ENCODE measurements at places on chromosomes 2 and 18.

DNA sequence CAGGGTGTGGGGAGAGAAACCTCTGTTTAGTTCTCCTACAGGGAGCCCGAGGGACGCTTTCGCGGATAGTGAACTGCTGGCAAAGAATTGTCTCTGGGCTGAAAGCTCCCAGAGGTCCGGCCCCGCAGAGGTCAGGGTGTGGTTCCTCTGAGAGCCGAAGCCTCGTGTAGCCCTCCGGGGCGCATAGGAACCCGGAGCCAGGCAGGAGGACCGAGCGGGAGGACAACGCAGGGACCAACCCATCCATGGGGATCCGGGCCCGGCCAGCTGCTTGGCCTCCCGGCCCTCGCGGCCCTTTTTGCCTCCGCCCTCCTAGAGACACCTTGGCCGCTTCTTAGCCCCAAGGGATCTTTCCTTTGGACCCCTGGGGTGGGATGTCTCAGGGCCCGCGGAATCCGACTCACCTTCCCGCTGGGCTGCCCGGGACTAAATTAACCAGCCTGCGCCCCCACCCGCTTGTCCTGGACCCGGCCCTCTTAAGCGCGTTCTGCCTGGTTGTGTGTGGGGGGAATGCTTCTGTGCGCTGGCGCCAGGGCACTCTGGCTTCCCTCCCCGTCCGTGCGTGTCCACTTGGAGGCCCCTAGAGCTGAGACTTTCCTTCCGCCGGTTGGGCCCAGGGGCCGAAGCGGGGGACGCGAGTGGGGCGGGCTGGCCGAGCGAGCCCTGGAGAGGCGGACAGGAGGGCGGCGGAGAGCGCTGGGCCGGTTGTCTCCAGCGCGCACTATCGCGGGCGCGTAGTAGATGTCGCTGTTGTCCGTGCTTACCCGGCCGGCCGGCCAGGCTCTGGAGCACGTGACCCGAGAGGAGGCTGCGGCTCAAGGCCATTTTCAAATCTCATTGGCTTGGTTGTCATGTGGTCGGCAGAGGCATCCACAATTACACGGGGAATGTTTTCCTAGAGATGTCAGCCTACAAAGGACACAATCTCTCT lies at the start of gene HOXD10:
Gene HOXD10, plus strand, starts transcription at position 896 of the 931 bp plus-strand sequence. CDS start 56 bp downstream, outside the sequence.
- DNase-seq: no peak

- no peak for DNase-seq
These were observed 240.7 kb downstream of the NRXN1 start for GRCh38 chr2:50791271-50791670.

GRCh38 chr2:68726608-68727367 lies 7.8 kb upstream of the ARHGAP25 start:
- no peak for DNase-seq

GRCh38 chr2:144642131-144642530 lies 122.2 kb upstream of the ZEB2 start:
- no peak for DNase-seq

GRCh38 chr2:11422901-11423435 lies 43.0 kb downstream of the E2F6 start:
- DNase-seq: no peak

GRCh38 chr2:72989770-72990556 lies 72.6 kb downstream of the EMX1 start:
- peak; percentile 48 for DNase-seq

DNA sequence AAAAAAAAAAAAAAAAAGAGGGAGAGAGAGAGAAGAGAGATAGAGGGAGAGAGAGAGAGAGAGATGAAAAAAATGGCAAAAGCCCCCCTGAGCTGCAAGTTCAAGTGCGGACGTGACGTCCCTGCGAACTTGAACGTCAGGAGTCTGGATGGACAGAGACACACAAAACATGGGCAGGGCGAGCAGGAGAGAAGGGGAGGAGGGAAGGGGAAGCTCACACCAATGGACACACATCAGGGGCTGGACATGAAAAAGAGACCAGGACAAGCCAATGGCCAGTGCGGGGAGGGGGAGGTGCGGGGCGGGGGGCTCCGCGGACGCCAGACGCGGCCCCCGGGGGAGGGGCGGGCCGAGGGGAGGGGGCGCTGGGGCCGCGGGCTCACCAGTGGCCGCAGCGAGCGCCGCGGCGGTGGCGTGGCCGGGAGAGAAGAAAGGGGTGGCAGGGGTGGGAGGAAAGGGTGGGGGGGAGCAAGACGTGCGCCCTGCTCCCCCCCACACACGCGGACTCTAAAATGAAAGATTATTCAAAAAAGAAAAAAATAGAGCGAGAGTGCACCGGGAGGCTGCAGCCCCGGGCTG lies at the start of gene BCL11A:
Gene BCL11A, minus strand, starts transcription at position 160 of the 579 bp plus-strand sequence. CDS start 384 bp downstream, outside the sequence.
- peak; percentile 62 for DNase-seq

DNA sequence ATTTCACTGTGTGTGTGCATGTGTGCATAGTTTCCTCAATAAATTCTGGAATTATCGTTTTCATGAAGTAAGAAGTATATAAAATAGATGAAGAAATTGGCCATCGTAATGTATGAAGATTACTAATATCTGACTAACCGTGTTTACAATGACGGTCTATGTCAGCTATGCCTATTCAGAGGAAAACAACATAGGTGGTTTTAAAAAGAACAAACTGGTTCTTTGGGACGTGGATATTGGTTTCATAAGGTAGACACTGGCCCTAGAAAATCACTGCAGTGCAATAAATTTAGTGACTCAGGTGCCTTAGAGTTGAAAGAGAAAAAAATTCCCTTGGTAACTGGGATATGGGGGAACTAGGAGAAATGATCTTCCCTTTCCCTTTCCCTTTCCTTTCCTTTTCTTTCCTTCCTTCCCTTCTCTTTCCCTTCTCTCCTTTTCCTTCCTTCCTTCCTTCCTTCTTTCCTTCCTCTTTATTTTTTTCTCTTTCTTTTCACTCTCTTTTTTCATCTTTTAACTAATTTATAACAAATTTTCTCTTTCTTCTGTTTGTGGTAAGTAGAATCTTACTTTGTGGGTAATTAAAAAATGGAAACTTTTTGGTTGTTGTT lies 36.4 kb downstream of the MAP2 start:
- DNase-seq: no peak

DNA sequence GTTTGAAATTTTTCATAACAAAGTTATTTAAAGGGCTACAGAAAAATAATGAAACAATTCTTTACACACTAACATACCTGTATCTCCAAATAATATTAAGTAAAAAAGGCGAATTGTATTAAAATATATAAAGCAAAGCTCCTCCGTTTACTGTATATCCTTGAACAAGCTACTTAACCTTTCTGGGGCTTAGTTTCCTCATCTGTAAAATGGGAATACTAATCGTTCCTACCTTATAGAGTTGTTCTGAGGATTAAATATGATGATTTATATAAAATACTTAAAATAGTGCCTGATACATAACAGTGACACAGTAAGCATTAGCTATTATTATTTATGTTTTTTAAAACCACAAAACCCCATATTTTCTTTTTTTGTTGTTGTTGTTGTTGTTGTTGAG lies 13.3 kb downstream of the SLC25A12 start:
- DNase-seq: no peak

- DNase-seq: peak; percentile 36
These were observed 1.5 kb upstream of the PROM2 start for GRCh38 chr2:95272781-95273180.

GRCh38 chr2:176812246-176812775 lies 400.3 kb upstream of the HNRNPA3 start:
- no peak for DNase-seq

- peak; percentile 41 for DNase-seq
These were observed 50.2 kb upstream of the SIGLEC15 start for GRCh38 chr18:45775241-45775676.

GRCh38 chr2:235614900-235615712 lies 121.3 kb downstream of the AGAP1 start:
- DNase-seq: peak; percentile 32

DNA sequence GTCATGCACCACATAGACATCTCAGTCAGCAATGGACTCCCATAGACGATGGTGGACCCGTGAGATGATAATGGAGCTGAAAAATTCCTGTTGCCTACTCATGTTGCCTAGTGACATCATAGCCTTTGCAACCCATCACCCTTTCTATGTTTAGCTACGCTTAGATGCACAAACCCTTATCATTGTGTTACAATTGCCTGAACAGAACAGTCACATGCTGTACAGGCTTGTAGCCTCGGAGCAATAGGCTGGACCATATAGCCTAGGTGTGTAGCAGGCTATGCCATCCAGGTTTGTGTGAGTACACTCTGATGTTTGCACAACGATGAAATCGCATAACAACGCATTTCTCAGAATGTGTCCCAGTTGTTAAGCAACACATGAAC lies 221.6 kb downstream of the ALPK2 start:
- no peak for DNase-seq

DNA sequence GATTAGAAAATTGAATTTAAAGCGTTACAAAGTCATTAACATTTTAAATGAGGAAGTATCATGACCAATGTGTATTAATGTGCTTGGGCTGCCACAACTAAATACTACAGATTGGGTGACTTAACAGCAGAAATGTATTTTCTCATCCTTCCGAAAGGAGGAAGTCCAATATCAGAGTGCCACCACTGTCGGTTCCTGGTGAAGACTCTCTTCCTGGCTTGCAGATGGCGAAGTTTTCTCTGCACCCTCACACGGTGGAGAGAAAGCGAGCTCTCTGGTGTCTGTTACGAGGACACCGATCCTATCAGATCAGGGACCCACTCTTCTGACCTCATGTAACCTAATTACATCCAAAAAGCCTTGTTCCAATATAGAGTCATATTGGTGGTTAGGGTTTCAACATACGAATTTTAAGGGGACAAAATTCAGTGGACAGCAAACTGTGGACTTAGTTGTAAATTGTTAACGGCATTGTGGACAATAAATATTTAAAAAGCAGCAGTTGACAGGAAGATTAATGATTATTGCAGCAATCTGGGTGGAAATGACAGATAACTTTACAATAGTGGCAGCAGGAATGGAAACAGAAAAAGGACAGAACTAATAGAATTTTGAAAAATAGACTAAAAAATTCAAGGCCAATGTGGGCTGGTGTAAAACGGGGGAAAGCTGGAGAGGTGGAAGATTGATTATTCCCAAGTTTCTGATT lies 35.1 kb upstream of the CYRIA start:
- no peak for DNase-seq

DNA sequence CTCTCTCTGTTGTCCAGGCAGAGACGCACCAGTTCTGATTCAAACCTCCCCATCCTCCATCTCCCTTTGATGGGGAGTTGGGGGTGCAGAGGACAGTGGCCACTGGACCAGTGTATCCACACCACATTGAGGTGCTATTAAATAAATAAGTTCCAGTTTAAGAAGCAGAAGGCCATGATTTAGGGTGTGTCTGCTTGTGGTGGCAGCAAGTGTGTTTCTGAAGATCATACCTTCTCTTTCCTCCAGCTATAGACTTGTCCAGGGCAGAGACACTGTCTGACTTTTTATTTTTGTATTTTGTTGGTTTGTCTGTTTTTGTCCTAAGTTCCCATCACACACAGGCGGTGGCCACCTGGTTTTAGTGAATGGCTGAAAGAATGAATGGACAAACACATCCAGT lies 16.5 kb upstream of the INO80C start:
- DNase-seq: no peak

- no peak for DNase-seq
These were observed 4.6 kb upstream of the PXDN start for GRCh38 chr2:1748741-1749488.

DNA sequence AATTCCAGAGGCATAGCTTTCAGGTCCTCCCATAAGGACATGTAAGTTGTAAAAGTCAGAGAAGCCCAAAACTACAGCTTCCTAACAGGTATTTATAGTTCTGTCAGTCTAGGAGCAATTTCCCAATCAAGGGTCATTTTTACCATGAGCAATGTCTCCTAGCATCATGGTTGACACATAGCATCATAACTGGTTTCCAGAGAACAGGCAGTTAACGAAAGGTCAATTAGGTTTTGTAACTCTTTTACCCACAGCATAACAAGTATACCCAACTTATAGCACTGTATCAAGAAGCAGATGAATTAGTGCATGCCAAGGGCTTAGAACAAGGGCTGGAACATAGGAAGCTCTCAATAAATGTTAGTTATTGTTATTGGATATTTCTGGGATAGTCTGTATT lies 110.1 kb downstream of the MREG start:
- no peak for DNase-seq

DNA sequence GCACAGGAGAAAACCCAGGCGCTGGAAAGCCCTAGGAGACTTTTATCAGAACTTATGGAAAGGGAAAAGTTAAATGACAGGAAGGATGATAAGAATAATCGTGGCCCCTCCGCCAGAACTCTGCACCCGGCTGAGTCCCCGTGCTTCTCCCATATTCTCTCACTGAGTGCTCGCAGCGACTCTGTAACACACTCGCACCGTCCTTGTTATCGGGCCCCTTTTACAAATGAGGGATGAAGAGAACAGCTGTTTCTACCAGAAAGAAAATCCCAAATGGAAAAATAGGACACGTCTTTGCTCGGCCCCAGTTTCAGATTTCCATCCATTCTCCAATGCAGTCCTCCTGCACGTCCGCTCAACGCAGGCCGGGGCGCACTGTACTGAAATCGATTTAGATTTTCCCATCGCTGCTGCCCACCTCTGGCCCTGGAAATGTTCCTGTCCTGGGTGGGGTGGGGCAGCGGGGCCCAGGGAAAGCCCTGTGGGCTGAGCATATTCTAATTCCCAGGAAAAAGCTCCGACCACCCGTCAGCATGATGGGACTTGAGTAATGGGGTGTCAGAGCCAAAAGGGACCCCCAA lies 66.4 kb downstream of the KCNF1 start:
- DNase-seq: no peak

DNA sequence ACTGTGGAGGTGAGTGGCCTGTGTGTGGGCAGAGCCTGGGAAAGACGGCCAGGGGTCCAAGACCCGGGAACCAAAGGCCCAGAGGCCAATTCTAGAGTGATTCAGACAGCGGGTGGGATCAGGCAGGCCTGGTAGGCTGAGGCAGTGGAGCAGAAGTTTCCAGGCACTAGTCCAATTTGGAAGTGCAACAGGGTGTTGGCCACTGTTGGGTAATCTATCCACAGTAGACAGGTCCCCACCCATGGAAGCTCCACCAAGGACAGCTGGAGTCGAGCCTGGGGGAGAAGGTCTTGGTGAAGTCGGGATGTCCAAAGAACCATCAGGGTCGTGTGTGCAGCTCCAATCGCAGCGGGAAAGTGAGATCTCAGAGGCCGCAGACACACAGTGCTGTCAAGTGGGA lies 125.8 kb upstream of the COPS8 start:
- DNase-seq: no peak

Data from breast epithelium (tissue), 4 donors.